ENCODE measurements at places on chromosomes 11 and 22.

DNA sequence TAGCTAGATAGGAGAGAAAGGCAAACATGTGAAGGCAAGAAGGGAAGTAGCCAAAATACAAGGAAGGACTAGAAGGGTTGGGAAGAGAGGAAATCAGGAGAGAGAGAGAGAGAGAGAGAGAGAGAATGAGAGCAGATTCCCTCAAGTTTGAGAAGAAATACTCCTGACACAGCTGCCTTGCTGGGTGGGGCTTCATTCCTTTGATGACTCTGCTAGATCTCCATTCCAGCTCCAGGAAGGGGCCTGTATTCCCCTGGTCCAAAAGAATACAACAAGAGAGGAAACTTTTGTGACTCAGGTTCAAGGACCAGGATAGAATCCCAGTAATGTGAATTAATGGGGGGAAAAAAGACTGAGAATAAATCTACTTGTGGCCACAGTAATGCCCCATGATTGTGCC, 62.9 kb upstream of the SPON1 start:
- DNase-seq, result no peak

- no peak for DNase-seq
Observed at GRCh38 chr11:33387996-33388395, 130.8 kb downstream of the HIPK3 start.

- no peak for DNase-seq
Observed at GRCh38 chr11:130101661-130102060, 32.0 kb downstream of the APLP2 start.

DNA sequence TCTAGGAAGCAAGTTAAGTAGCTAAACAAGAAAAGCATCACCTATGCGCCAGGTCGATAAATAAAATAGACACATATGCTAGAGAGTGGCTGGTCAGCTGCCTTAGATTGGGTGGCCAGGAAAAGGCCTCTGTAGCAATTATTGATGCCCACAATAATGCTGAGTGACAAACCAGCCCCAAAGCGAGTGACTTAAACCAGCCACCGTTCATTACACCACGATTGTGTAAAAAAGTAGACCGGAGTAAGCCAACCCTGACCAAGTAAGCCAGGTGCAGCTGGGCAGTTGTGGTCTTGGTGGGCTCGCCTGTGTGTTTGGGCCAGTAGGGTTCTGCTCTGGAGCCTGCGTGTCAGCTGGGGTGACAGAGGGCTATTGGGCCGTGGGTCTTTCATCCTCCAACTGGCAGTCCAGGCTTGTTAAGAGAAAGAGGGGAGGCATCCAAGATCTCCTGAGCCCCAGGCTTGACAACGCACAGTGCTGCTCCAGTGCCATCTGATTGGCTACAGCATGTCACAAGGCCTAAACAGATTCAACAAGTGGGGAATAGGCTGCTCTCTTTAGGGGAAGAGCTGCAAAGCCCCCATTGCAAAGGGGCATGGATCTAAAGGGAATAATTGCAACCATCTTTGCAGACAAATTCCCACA, 100.4 kb upstream of the PARVA start:
- DNase-seq, result no peak

- DNase-seq, result no peak
Observed at GRCh38 chr11:66159324-66159984, 89.4 kb downstream of the PACS1 start.

DNA sequence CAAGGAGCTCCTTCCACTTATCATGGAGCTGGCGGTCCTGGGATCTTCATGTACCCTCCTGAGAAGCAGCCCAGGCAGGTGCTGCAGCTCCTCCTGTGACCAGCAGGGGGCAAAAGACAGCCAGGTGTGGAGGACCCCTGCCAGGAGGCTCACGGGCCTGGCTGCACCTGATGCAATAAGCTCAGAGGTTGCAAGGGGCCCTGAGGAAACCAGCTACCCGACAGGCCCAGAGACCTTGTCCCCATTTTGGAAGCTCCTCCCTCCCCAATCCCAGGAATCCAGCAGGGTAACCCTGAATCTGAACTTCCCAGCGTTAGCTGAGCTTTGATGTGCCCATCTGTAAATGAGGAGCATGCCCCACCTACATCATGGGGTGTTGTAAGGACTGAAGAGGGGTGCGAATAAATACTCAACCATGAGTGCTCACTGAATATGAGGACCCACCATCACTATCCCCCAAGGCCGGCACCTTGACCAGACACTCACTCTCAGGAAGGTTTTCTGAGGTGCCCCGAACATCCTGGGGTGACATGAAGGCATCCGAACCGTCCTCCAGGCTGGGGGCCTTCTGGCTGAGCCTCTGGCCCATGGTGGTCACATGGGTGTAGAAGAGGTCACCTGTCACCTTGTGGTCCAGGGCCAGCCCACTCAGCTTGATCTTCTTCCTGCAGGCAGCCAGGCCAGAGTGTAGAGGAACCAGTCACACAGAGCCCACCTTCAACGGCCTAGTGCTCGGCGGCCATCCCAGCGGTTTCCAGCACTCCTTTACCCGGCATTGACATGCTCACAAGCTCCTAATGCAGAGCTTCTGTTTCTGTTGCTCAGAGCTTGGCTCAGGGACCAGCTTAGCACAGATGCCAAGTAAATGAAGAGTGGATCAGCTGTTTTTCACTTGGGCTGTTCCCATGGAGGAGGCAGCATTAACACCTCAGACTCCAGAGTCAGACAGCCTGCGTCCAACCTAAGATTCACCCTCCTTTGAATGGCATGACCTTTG, 21.7 kb downstream of the SLC43A1 start:
- peak; percentile 63 for DNase-seq

- DNase-seq, result no peak
Observed at GRCh38 chr22:35315141-35315854, 15.6 kb downstream of the TOM1 start.

- no peak for DNase-seq
Observed at GRCh38 chr11:35496416-35496815, 29.0 kb downstream of the PAMR1 start.

- DNase-seq, result peak; percentile 19
Observed at GRCh38 chr11:10856689-10857458, 979 bp downstream of the ZBED5 start.

GRCh38 chr11:43498561-43498960, 139.8 kb downstream of the TTC17 start:
- no peak for DNase-seq

GRCh38 chr22:47356511-47357011, 594.1 kb downstream of the TBC1D22A start:
- no peak for DNase-seq

DNA sequence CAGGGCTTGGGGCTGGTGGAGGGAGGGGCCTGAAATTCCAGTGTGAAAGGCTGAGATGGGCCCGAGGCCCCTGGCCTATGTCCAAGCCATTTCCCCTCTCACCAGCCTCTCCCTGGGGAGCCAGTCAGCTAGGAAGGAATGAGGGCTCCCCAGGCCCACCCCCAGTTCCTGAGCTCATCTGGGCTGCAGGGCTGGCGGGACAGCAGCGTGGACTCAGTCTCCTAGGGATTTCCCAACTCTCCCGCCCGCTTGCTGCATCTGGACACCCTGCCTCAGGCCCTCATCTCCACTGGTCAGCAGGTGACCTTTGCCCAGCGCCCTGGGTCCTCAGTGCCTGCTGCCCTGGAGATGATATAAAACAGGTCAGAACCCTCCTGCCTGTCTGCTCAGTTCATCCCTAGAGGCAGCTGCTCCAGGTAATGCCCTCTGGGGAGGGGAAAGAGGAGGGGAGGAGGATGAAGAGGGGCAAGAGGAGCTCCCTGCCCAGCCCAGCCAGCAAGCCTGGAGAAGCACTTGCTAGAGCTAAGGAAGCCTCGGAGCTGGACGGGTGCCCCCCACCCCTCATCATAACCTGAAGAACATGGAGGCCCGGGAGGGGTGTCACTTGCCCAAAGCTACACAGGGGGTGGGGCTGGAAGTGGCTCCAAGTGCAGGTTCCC, at the start of gene APOC3:
Gene APOC3 (plus strand): TSS at position 383 of the 659 bp plus-strand sequence. CDS start 676 bp downstream, outside the sequence.
- DNase-seq, result no peak

DNA sequence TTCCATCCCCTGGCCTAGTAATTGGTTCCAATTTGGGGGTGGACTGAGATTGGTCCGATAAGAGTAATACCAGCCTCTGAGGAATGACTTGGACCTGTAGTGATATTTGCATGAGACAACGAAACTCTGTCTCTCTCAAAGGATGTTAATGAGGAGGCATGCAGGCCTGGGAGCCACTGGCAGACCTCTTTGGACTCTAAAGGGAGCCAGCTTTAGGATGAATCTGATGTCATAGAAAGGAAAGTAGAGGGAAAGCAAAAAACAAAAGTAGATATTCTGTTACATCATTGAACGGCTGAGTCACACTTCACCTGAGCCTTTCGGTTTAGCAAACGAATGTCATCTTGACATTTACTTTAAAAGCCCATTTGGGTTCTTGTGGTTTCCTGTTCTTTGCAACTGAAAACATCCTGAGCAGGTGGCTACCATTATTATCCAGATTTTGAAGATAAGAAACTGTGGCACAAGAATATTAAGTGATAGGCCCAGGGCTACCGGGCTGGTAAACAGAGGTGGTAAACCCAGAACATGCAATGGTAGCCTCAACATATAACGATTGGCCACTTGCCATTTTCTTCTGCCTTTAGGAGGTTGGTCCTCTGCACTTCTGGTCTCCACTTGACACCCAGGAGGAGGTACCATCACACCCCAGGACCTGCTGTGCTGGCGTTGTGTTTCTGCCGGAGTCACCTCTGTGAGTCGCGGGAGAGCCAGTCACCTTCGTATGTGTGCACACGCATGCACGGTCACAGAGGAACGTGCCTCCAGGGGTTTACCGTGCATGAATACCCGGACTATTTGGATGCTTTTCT, 42.7 kb downstream of the RTL6 start:
- no peak for DNase-seq

- no peak for DNase-seq
Observed at GRCh38 chr22:36546092-36546804, 17.3 kb upstream of the EIF3D start.

DNA sequence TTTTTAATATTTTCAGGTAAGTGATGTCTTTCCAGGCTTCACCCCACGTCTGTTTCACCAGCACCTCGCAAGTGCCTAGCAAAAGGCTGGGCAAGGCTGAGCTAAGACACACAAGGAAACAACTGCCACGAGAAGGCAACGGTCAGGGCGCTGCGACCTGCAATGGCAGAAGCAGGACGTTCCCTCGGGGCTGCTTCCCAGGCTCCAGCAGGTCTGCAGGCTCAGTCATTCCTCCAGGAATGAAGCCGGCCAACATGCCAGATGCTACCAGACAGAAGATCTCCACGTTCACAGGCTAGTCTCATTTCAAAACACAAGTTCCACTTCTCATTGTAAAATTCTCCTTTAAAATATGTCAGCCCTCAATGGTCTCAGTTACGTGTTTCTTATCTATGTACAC, 45.5 kb downstream of the CELSR1 start:
- DNase-seq, result no peak

GRCh38 chr11:129881570-129882170, 13.7 kb downstream of the NFRKB start:
- no peak for DNase-seq

GRCh38 chr11:113370634-113371033, 16.9 kb upstream of the ANKK1 start:
- no peak for DNase-seq

DNA sequence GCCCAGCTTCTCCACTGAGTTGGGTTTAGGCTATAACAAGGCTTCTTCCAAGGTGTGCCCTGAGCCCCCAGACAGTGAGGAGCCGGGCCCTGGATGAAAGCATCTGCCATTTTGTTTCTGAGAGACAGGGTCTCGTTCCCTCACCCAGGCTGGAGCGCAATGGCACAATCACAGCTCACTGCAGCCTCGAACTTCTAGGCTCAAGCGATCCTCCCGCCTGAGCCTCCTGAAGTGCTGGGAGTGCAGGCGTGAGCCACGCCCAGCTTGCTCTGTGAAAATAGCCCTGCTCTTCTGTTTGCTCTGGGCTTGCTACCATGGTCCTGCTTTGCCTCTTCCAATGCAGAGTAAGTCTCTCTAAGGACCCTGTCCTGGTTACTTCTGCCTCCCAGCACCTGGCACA, 6.7 kb downstream of the DENND6B start:
- no peak for DNase-seq

DNA sequence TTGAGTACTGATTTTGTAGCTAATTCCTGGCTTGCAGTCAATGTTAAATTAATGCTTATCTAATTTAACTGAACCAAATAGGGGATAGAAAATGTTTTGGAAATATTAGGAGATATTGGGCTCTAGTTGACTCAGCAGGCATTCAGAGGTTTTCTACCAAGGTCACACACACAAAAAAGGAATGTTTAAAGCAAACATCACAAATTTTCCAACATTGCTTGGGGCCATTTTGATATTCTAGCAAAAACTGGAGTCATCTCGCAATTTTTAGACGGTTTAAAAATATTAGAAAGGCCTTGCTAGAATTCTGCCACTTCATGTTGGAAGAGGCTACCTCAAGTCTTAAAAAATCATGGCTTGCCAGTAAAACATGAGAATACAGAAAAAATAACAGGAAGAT, 2082.1 kb upstream of the RAG2 start:
- no peak for DNase-seq

GRCh38 chr11:23755769-23756168, 741.1 kb upstream of the LUZP2 start:
- DNase-seq, result no peak

DNA sequence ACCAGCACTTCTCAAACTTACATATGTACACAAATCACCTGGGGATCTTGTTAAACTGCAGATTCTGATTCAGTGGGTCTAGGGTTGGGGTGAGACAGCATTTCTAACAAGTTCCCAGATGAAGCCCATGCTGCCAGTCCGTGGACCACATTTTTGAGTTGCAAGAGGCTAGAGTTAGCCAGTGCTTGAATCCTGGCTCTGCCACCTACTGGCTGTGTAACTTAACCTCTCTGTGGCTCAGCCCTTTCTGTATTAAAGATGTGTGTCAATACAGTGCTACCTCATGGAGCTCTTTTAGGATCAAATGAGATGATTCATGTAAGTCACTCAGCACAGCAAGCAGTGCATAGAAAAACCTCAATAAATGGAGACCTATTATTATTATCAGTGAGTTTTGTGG, 90.2 kb upstream of the ISX start:
- DNase-seq, result no peak

DNA sequence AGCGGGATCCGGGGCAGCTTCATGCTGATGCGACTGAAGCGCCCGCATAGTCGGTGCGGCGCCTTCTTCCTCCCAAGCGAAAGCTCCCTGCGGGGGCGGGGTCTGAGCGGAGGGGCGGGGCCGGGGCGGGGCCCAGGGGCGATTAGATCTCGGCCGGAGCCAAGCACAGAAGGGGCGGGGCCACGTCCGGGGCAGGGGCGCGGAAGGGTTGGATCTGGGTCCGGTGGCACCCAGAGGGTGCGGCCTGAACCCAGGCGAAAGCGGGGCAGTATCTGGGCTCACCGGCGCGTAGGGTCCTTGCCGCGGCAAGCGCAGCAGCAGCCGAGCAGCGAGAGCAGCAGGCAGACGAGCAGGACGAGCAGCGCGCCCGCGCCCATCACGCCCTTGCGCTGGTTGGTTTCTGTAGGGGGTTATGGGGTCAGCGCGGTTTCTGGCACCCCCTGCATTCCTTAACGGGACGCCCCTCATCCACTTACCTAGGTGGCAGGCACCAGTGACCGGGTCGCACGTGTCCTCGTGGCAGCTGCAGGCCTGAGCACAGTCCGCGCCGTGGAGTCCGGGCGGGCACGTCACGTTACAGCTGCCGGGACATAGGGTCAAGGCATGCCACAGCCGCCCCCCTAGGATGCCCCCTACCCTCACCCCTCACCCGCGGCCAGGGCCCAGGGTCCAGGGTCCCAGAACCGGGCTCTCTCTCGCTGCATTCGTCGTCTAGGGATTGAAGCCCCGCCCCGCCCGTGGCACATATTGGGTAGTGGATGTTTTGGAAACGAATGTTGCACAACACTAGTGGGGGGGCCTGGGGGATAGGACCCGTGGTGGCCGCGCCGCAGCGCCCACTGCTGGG, 8.1 kb downstream of the SCARF2 start:
- peak; percentile 51 for DNase-seq

Data from stimulated activated CD4-positive, alpha-beta T cell treated with anti-CD3 and anti-CD28 coated beads, Interleukin-12 subunit alpha, Interleukin-12 subunit beta, amount 100 ng/mL, for 24 hours (primary cell).